HS-27A (cell line): ENCODE measurements at places on chromosomes 4 and X.

DNA sequence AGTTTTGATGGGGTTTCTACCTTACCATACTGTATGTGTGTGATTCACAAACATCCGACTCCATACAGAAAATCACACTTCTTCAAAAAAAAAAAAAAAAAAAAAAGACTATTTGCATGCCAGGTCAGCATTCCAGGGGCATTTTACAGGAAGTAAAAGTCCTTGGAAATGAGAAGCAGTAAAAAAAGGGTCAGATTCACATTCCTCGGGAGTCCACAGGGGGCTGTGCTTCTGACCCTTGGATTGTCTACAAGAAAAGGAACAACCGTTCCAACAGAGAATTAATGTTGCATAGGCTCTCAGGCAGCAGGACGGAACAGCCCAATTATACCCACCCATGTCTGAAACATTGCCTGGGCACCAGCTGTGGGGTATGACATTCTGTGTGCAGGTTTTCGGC is 290.3 kb downstream of the LDB2 start:
- DNase-seq: no peak

DNA sequence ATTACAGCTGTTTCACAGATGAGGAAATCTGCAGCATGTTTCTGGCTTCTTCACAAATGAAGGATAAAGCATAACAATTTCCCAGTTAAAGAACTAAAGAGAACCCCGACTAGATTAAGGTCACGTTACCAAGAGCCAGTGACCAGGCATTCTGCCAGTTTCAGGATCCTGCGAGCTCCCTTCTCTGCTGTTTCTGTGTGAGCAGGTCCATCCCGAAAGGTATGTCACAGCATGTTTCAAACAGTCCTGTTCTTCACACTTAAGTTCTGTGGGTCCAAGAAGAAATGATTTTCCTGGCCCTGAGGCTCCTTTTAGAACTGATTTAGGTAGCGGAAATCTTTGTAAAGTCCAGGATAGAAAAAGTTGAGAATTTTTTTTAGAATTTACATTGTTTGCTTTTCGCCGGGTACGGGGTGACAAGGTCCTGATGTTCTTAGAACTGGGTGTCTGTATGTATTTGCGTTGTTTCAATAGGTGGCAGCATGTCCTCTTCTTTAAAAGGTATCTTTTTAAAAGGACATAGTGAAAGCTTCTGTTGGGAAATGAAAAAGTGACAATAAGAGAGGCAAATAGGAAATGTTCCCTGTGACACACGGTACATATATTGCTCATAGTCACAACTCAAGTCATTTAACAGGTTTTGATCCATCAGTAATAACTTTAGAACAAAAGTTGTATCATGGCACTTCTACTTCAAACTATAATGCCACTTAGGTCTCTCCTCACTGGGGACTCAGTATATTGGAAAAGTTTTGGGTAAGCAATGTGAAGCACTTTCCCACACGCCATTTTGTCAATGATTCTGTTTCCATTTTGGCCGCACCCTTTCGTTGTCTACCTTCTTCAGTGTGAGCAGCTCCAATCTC is 18.4 kb downstream of the IL21 start:
- no peak for DNase-seq

DNA sequence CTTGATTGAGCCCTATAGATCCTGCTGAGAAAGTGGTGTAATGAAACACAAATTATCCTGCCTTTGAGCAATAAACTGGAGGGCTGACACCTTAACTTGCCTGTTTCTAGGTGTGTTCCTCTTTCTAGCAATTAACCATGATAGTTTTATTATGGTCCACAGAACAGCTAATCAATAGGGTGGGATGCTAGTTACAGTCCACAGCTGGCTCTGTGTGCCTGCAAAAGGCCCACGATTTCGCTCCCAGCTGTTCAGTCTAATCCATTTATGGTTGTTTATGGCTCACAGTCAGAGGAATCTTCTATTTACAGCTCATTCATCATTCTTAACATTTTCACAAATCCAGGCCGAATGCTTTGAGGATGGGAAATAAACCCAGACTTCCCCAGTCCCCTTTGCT is 674.9 kb downstream of the SMARCA1 start:
- DNase-seq: no peak

DNA sequence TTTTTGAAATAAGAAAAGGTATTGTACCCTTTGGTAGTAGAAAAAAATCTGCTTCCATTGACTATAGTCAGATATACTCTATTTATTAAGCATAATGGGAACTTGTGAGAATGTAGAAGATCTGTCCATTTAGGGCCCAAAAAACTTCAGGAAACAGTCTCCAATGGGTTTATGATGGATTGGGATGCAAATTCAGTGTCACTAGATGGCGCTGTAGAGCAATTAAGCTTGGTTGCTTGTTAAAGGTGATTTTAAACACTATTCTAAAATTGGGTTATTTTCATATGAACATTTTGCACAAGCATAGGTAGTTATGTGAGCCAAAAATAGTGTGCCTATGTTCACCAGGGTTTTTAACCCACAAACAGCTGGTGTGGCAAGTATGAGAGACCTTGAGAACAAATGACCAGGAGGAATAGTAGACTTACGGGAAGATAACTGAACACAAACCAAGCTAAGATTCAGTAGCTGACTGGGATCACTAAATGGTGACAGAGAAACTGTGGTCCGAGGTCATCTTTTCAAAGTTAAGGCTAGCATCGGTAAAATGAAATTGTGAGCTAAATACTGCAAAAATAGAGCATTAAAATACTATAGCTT is 80.3 kb upstream of the LSM6 start:
- DNase-seq: peak; percentile 59

DNA sequence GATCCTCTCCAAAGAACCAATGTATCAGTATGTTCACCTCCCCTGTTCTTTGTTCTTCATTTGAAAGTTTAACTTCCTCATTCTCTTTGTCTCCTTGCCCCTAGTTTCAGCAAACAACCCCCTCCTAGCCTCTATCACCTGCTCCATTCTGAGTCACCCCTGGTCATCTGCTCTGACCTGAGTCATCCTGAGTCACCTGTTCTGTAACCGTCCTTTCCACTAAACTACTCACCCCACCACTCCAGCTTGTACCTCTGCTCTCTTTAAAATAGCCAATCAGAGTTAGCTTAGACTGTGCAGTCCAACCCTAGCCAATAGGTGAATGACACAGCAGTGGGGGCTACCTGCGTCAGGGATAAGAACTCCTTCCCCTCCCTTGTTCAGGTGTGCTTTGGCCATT is 249.8 kb upstream of the AADAT start:
- no peak for DNase-seq

DNA sequence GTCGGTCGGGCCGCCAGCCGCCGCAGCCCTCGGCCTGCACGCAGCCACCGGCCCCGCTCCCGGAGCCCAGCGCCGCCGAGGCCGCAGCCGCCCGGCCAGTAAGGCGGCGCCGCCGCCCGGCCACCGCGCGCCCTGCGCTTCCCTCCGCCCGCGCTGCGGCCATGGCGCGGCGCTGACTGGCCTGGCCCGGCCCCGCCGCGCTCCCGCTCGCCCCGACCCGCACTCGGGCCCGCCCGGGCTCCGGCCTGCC is 213 bp downstream of the NFKB1 start:
- no peak for DNase-seq

DNA sequence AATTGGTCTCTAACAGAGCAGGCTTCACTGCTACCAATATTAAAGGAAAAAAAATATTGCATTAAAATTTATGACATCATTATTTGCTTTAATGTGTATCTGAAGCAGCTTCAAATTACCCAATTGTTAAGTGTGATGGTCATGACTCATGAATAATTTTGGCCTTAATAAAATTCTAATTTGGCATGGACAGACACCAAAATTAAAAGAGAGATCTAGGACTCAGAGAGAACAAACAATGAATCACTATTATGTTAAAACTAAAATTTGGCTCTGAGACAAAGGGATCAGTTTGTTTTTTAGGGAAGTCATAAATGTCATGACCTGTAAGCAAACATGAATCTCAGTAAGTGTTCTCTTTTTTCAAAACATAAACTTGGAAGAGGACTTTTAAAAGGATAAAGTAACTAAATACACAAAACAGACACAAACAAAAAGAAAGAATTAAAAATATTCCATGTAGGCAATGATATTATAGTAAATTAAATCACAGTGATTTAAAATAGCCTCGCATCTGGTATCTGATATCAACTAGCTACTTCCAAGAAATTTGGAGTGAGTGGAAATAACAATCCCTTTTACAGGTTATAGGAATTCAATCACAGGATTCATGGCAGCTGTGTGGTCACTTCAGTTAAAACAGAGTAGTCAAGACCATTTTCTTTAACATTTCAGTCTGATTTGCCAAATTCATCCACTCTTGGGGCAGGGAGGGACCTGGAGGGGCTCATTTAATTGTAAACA is 11.6 kb downstream of the VEGFC start:
- DNase-seq: no peak

DNA sequence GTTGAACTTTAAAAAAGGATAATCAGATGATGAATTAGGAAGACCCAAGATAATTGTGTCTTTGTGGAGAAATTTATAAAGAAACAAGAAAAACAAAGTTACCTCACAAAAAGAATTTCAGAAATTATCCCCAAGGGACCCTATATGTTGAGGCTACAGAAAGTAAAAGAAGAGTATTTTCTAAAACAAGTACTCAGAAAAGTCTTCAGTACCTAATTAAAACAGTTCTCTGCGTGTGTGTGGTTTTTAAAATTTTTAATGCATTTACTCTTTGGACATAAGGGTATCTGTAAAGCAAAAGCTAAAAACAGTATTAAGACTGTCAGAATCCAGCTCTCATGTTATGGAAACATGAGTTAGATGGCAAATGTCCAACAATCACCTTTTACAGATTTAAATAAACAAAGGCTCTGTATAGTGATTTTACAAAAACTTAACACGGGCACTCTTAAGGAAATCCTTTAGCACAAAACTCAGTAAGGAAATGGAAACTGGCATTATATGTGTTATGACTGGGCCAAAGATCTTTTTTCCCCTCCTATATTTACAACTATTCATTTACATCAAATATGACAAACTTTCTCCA is 187.5 kb downstream of the NSUN7 start:
- DNase-seq: no peak

- no peak for DNase-seq
Measured at GRCh38 chr4:111499706-111500105, 645.5 kb upstream of the FAM241A start.

DNA sequence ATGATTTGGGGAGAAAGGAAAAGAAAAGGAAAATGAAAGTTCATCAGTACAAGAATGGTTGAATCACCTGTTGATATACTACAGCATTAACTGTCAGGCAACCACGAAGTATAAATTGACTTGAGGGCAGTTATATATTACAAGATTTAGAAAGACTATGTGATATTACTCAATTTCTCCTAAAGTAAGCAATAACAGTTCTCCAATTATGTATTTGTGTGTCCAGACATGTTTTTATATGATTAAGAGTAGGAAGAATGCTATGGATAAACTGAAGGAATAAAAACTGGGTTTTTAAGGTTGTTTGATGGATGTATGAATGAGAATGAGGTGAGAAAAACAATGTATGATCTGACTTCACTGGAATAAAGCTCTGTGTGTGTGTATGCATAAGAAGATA is 2234.4 kb downstream of the ARAP2 start:
- no peak for DNase-seq

GRCh38 chr4:55808186-55808585 is 11.4 kb upstream of the EXOC1L start:
- no peak for DNase-seq

DNA sequence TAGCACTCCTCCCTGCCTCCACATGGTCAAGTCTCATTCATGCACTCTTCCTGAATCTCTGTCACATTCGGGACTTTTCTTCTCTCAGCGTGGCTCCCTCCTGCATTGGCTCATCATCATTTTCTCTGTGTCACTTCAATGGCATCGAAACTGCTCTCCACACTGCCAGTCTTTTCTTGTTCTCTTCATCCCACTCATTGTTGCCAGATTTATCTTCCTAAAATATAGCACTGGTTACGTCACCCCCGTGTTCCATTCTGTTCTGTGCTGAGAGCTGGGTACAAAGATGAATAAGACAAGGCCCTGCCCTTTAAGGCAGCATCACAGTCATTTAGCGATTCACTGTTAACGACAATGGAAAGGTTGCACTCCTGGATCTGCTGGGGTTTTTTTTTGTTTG is 174.4 kb upstream of the TBC1D9 start:
- no peak for DNase-seq

DNA sequence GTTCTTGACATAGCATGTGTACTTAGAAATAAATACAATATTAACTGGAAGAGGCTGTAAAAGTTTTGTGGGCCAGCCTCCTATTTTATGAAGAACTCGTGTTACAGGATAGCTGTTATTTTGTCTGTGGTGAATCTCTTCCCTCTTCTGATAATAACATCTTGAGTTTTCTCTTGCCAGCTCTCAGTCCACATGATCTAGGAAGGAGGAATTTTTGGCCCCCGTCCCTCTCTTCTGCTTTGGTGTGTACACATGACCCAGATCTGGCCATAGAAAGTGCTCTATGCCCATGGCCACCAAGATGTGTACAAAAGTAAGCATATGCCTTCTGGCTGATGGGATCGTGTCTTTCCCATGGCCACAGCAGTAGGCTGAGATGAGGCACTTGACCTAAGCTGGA is 108.0 kb upstream of the LEF1 start:
- DNase-seq: no peak

DNA sequence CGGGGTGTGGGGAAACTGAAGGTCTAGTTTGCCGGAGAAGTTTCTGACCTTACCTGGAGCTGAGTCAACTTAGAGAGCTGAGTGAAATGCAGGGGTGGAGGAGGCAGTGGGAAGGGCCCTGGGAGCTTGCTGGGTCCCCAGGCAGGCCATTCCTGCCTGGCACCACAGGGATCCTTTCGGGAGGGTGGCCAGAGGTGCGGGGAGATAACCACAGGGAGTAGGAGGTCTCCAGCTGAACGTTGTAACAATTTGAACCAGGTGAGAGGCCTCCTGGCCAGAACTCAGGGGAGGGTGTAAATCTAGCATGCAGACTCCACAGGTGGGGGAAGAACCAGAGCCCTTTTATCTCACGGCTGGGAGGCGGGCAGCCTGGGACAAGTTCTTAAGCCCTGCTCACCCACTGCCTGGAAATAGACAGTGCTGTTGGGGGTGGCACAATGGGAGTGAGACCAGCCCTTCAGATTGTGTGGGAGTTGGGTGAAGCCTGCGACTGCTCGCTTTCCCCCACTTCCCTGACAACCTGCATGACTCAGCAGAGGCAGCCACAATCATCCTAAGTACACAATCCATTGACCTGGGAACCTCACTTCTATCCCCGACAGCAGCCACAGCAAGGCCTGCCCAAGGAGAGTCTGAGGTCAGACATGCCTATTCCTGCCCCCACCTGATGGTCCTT is 247.4 kb downstream of the ADGRA3 start:
- no peak for DNase-seq

DNA sequence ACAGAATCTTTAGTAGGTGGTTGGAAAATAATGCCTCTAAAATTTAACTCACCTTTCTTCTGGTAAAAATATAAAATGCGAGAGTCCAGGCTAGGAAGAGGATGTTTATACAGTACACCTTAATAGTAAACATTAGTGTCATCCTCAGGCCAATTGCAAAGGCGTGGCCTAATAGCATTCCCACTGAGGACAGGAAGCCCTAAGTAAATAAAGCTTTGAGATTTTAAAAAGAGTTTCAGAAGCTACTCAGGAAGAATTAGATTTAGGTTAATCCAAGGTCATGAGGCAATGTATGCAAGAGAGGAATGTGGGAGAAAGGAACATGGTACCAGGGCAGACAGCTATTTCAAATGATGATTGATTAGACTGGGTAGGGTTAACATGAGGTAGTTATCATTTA is 49.5 kb downstream of the RPGR start:
- DNase-seq: no peak

- no peak for DNase-seq
Measured at GRCh38 chr4:157582141-157582540, 361.6 kb downstream of the GRIA2 start.
